Gastroesophageal sphincter (tissue), 4 donors: ENCODE measurements at places on chromosomes 11 and 22. TPM values are rescaled to one million over a fixed set of nuclear protein-coding genes. Genes with fewer than 3 reads are reported as not detected.
A peak's percentile ranks its signal among the peaks of the same experiment; 100 is the strongest.

DNA sequence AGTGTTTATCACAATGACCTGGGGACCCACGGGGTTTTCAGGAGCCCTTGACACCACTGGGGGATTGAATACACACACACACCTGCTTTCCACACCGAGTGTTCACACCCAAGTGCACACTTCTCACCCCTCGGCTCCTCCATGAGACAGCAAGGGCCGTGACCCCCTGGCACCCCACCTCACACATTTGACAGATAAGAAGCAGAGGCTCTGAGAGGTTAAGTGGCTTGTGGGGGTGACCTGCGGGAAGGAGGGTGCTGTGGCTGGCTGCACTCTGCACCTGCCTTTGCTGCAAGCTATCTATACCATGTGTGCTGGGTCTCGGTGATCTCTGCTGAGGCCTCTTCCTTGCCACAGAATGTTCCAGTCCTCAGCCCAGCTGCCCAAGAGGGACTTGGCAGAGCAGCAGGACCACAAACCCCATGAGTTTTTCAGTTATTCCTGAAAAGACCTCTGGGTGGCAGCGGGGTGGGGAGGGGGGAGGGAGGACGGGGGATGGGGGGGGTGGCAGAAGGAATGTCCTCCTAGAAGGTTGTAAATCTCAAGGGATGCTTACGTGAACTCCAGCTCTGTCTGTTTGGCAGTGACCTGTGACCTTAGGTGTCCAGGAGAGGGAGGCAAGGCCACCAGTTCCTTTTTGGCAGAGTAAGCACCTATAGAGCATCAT is 47.9 kb upstream of the RFPL3 start:
- no peak for ATAC-seq

DNA sequence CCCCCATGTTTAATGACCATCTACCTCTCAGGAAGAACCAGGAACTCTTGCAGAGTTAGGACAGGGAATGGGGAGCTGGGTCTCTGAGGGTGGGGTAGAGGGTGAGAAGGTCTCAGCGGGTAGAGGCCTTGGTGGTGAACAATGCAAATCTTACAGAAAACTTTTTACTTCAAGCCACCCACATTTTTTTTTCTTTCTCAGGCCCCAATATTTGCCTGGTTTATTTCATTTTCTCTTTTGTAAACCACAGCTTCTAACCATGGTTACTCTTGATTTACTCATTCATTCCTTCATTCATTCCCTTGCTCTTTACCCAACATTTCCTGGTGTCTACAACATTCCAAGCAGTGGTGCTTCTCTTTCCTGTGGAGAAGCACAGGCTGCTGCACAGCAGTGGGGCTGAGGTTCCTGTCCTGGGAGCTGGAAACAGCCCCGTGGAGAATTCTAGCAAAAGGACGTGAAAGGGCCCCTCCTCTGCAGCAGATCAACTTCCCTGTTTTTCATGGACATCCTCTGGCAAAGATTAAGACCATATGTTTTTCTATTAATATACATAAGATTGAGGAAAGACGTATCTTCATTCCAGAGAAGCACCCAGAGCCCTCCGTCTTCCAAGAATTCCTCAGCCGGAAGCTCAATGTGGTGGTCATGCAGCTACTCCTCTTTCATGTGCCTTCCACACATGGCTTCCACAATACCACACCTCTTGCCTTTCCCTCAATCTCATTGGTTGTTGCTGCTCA is 224.4 kb upstream of the SESN3 start:
- no peak for ATAC-seq

- no peak for ATAC-seq
Measured at GRCh38 chr11:113862435-113862834, 12.9 kb downstream of the USP28 start.

DNA sequence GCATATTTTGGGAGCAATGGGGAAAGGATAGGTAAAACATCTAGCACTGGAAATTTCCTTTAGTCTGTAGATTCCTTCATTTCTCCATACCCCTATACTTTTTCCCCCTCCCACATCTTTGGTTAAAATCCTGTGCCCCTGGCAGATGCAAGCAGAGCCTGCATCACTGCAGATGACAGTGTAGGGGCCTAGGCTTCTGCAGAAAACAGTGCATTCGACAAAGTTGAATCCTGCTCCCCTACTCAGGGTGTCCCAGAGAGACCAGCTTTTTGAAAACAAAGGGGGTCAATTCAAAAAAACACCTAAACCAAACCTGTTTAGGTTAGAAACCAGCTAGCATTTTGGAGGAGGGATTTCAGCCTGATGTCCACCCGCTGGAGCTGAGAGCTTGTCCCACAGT is 43.8 kb upstream of the BLID start:
- no peak for ATAC-seq

- ATAC-seq = no peak
Measured at GRCh38 chr11:9052316-9052715, 39.1 kb downstream of the SCUBE2 start.

DNA sequence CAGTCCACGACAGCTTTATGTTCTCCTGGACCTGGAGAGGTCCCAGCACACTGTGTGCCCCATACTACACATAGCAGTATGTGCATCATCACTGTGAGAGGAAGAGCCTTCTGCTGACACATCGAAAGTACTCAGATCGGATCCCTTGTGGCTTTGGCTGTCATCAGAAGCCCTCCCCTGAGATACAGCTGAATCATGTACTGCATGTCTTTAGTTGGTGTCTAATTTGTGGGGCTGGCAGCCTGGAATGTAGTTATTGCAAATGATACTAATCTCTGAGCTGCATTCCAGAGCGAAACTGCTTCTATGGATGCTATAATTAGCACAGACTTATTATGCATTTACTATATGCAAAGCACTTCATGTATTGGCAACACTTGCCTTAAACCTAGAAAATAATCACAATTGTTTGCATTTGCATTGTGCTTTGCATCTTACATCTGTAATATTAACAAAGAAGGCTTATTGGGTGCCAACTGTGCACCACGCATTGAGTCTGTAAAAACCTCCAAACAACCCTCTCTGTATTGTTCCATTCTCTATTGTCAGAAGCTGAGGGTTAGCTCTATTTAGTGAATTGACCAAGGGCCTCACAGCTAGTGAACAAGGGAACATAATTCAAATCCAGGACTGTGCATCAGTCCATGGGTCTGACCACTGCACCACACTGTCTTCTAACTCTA is 89.2 kb upstream of the CRTAM start:
- ATAC-seq = peak; percentile 82

GRCh38 chr11:78787696-78788095 is 213.0 kb upstream of the NARS2 start:
- ATAC-seq = no peak

- peak; percentile 57 for ATAC-seq
Measured at GRCh38 chr11:36131721-36132397, 157.4 kb downstream of the COMMD9 start.

DNA sequence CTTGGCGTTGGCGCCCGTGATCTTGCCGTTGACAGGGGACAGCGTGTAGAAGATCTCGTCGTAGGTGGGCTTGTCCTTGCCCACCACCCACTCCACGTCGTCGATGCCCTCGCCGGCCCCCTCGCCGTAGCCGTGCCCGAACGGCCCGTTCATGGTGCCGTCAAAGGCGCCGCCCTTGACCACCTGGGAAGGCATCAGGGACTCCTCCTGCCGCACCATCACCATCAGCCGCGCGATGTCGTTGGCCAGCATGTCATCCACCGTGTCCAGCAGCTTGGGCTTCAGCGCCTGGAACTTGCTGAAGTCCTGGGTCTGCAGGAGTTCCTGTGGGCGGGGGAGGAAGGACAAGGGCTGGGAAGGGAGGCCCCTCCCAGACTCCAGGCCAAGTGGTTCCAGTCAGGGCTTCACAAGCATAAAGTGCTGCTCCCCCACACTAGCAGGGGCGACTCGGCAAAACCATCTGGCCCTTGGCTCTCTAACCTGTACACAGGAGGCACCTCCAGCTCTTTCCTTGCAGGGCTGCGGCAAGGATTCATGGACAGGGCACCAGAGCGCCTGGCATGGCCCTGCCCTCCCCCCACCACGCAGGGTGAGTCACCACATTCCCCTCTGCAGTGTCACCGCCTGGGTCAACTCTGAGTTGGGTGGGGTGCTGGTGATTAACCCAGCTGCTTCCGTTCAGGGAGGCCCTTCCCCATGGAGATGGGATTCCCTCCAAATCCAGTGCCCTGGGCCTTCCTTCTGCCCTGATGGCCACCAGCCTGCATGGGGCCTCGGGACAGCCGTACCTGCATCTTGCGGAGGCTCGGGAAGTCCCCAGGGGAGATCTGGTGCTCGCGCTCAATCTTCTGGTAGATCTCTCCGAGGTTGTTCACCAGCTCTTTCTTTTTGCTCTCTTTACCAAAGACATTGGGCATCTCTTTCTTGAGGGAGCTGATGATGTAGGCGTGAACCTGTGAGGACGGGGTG is 10.4 kb upstream of the CDC42BPG start:
- peak; percentile 88 for ATAC-seq

- no peak for ATAC-seq
Measured at GRCh38 chr11:95055283-95055897, 6.2 kb downstream of the KDM4F start.

ELFN2 gene
- total RNA-seq = under 0.01 TPM

MARK2 gene
- total RNA-seq = 17.4 TPM

PGA5 gene
- not detected for total RNA-seq

RASL10A gene
- total RNA-seq = not detected

PHLDA2 gene
- not detected for total RNA-seq

TTC28 gene
- total RNA-seq = 48.3 TPM
